ENCODE measurements at places on chromosomes 2 and 18. TPM values are rescaled to one million over a fixed set of nuclear protein-coding genes. Genes with fewer than 3 reads are reported as not detected.

DNA sequence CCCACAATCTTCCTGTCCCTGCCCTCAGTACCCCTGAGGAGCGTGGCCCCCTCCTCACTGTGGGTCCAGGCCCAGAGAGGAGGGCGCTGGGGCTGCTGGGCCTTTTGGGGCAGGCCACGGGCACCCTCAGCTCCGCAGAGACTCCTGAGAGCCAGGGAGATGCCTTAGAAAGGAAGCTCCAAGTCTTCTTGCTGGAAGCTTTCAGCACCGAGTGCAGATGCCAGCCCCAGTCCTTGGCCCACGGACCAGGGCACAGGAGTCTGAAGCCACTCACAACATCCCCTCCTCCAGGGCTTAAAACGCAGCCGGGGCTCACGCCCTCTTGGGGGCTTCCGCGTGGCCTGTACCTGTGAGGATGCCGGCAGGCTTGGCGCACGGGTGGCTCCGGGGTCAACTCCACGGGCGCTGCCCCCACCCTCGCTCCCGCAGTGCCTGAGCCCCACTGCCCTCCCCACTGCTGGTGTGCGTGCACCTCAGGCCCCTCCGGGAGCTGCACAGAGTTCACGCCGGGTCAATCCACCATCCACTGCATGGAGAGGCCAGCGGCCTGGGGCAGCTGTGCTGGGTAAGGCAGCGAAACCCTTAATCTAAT is 72.1 kb upstream of the CTDP1 start:
- no peak for DNase-seq

Gene ZNF516
- 6.1 TPM for total RNA-seq

GRCh38 chr2:207311316-207312005 is 145.7 kb upstream of the KLF7 start:
- DNase-seq, result peak; percentile 59

DNA sequence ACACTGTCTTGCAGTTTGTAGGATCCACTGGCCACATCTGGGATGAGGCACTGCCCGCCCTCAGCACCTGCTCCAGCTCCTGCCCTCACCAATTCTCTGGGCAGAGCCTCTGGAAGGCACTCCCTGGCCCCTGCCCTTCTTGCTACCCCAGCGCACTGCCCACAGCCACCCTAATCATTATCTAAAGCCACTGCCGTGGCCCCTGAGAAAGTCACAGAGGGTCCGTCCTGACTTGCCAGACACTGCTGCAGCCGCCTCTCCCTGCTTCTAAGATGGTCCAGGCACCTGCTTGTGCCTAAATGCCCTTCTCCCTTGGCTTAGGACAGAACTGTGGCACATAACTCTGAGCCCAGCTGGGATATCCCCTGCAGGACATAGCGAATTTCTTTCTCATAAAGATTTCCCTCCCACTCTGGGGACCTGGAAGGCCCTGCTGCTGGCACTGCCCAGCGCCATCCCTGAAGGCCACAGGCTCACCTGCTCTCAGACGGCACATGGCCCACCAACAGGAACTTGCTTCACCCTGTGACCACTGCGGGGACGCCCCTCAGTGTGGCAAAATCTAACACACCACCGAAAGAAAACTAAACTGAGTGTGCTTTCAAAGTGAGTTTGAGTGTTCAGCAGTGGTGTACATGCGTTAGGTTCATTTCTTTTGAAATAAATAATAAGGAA is 244.9 kb downstream of the HDAC4 start:
- DNase-seq, result no peak

DNA sequence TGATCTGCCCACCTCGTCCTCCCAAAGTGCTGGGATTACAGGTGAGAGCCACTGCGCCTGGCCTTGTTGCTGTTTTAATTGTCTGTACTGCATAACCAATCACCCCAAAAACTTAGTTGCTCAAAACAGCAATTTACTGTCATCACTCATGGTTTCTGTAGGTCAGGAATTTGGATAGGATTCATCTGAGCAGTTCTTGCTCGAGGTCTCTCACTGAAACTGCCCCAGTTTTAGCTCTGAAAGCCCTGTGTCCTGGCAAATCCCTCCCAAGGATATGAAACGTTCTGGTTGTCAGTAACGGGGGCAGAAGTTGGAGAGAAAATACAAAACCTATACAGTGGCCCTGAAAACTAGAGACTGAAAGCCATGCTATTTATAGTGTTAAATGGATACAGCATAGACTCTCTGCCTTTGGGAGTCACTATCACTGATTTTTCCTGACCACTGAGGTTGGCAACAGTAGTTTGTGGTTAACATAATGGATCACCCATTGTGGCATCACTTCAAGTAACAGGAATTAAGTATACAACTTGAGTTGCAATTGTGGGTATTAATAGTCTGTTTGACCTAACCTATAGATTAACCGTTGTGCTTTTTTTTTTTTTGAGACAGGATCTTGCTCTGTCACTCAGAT is 27.2 kb upstream of the ERICH2 start:
- no peak for DNase-seq

- no peak for DNase-seq
Observed at GRCh38 chr2:146496248-146496647, 1348.6 kb upstream of the ACVR2A start.

Gene POTEI
- total RNA-seq, result not detected

Gene PAIP2B
- 0.54 TPM for total RNA-seq

DNA sequence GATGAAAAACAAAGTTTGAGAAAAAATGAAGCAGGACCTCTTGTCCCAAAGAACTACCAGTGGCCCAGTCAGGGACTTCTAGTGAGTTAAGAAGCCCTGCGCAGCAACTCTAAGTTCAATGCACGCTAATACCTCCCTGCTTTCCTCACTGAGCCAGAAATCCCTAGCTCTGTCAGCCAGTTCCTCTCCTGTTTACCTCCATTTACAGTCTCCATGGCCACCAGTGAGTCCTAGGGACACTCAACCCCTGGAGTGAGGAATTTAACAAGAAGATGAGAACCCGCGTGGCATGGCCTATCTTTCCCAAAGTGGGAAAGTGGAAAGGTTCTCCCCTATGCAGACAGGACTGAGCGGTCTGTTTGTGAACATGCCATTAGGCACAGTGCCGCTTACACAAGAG is 31.0 kb downstream of the MRPL33 start:
- DNase-seq, result no peak

DNA sequence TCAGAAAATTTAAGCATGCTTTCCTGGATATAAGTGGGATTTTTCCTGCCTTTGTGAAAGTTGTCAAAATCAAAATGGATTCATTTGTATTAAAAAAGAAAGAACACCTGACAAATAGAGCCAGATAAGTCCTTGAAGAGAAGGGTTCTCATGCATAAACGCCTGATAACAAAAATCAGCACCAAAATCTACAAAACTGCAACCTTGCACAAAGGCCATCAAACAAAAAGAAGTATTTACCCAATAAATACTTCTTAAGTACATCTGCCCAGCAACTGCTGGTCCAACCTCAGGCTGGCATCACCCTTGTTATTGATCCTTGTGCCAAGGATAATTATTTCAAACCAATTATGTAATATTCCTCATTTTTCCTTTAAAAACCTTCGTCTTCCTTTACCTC is 315.9 kb downstream of the GPD2 start:
- no peak for DNase-seq

DNA sequence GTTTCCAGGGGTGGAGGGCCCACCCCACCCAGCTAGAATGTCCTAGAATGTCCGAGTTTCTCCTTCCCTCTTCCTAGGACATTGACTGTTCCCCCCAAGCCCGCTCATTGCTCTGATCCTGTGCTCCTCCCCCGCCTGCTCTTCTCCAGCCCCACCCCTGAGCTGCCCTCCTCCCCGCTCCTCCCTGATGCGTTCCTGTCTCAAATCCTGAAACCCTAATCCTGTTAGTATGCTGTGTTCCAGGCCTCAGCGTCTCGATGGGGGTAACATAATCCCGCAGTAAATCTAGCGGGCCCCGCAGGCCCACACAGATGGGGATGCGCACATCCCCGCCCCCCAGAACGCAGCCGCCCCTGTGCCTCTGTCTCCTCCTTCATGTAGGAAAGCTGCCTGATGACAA is 51.3 kb downstream of the NRP2 start:
- no peak for DNase-seq

DNA sequence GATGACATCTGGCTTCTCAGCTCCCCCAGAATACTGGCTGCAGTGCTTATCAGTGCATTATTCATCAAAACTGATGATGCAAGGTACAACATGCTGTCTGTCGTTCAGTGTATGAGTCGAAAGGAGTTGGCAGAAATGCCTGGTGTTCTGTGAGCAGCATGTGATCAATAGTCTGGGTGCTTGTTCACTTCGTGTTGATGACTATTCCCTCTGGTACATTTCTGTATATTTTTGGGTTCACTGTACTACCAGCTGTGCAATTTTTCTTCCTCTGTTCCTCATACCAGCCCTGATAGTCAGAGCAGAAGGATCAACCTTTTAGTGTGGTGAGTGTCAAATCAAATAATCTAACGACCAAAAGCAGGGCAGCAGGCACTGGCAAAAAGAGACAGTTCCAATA is 59.0 kb upstream of the KLHL14 start:
- peak; percentile 4 for DNase-seq

DNA sequence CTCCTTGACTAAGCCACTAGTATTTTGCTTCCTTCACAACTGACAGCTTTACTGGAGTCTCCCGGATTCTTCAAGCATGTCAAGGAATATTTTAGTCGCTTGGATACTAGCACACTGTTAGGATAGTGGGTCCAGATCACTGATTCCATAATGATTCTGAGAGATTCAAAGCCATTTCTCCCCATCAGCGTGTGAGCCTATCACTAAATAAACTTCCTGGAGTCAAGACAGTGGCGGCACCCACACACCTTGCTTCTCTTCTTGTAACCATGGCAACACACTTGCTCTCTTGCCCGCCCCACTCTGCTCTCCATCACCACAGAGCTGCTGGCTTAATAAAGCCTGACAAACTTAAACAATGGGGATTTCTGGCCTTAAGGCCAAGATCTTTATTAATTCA is 245.1 kb downstream of the LRRTM1 start:
- peak; percentile 55 for DNase-seq

- DNase-seq, result no peak
Observed at GRCh38 chr18:76451396-76452331, 43.4 kb downstream of the ZNF516 start.

DNA sequence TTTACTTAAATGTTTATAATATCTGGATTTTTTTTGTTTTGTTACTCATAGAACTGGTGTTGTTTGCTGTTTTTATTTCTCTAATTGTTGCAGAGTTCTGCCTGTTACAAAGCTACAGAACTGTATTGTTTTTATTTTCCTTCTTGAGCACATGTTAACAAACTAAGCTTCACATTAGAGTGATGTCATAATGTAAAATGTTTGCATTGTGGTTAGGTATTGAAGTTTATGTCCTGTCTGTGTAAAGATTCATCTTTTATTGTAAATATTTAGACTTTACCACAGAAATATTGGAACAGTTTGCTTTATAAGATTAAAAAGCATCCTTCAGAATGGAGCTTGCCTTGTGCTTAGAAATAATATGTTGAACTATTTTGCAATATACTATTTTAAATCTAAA is 67.7 kb downstream of the CLIP4 start:
- DNase-seq, result no peak

GRCh38 chr2:20015482-20016083 is 3.1 kb upstream of the MATN3 start:
- peak; percentile 38 for DNase-seq

DNA sequence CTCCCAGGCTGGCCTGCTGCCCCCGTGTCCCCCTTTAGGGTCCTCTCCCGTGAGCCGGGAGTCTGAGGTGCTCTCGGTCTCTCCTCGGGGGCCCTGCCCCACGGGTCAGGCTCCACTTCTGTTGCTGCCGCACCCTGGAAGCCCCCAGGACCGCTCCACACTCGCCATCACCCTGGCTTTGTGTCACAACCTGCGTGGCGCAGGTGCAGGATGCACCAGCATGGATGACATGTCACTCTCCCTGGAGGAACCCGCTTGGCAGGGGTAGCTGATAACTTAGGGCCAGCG is 10.8 kb upstream of the ARHGEF4 start:
- DNase-seq, result no peak

DNA sequence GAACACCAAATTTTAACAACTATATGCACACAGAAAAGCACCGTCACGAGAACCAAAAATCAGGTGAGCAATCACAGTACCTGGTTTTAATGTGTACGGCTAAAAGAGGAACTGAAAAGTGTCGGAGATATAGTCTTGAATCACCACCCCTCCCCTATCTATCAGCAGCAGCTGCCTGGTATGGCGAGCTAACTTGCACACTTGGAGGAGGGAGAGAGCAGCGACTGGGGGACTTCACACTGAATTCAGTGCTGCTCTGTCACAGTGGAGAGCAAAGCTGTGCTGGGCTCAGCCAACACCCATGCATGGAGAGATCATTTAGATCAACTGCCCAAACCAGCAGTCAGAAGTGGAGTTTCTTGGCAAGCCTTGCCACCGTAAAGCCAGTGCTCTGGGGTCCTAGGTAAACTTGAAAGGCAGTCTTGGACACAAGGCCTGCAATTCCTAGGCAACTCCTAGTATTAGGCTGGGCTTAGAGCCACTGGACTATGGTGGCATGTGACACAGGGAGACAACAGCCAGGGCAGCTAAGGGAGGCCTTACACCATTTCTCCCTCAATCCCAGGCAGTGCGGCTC is 89.2 kb upstream of the CD226 start:
- DNase-seq, result no peak

DNA sequence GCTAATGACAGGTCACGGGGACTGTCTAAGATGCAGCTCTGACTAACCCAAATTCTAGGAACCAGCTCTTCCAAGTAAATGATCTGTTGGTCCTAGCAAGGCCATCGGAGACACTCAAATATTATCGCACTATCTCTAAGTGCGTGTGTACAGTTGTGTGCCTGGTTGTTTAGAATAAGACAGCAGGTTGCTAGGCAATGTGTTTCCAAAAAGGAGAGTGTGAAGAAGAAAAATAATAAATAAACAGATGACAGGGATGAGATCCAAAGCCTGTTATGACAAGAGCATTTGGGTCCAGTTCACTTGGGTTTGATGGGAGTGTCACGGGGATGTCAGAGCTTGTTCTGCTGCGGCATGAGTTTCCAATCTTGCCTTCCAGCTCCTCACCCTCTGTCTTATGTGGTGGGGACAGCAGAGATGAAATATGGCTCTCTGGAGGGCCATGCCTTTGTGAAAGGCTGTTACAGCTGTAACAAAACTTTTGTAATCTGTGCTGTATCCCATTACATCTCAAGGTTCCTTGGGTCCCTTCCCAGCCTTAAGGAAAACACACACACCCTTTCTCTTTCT is 127.5 kb upstream of the TNP1 start:
- no peak for DNase-seq

Gene LYPD6
- 12.2 TPM for total RNA-seq

DNA sequence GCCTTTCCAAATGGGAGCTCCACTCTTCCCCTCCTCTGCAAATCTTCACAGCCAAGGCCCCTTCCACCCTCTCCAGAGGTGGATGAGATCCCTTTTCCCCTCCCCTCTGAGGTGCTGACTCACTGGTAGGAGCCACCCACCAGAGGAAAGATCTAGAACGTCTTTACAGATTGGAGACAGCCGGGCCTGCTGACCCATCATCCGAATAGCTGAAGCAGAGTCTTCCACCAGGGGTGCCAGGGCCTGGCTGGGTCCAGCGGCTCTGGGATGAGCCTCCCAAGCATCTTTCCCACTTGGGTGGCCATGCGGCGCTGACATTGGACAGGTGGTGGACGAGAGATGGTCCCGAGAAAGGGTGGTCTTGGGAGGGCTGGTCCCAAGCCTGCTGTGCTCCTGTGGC is 9.0 kb downstream of the ERFE start:
- DNase-seq, result no peak

Gene PDE6D
- 45.4 TPM for total RNA-seq

GRCh38 chr2:36809069-36809445 is 112.5 kb downstream of the VIT start:
- no peak for DNase-seq

Gene DNAJC5G
- total RNA-seq, result not detected

Data from Caki2 (cell line).